Sigmoid colon (tissue), 7 donors: ENCODE measurements at places on chromosomes 16 and 17.

DNA sequence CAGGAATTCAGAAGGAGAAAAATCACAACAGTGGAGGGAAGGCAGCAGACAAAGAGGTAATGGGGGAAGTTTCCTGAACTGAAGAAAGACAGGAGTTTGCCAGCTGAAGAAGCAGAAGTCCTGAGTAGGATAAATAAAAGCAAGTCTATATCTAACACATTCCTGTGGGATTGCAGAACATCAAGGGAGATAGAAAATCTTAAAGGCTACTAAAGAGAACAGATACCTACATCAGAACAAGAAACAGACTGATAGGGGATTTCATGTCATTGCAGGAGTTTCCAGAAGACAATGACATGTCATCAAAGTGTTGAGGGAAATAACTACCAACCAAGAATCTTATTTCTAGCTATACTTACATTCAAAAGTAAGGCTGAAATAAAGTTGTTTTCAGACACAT is 21.3 kb upstream of the CRYBA1 start:
- no peak overlapping the region for H3K4me3 ChIP-seq
- no peaks in the 10 kb centered on the region for H3K4me1 ChIP-seq
- no peaks in the 10 kb centered on the region for H3K27me3 ChIP-seq
- H3K27ac ChIP-seq, result no peak overlapping the region

DNA sequence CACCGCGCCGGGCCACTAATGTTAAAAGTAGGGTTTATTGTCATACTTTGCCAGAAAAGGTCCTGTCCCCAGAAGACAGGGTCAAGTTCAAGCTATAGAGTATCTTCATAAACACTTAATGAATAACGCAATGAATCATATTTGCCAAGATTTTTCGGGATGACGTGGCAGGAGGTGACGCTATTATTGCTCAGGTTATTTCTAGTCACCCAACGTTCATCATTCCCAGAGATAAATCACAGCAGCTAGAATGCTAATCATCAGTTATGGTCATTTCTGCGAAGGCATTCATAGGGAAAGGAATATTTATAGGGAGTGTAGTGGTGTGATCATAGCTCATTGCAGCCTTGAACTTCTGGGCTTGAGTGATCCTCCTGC is 2.0 kb downstream of the TMC5 start:
- no peak overlapping the region for H3K4me3 ChIP-seq
- no peaks in the 10 kb centered on the region for H3K4me1 ChIP-seq
- H3K27me3 ChIP-seq, result peaks cover 12% of the 10 kb centered on the region
- no peak for DNase-seq
- no peaks in the 10 kb centered on the region for H3K36me3 ChIP-seq

DNA sequence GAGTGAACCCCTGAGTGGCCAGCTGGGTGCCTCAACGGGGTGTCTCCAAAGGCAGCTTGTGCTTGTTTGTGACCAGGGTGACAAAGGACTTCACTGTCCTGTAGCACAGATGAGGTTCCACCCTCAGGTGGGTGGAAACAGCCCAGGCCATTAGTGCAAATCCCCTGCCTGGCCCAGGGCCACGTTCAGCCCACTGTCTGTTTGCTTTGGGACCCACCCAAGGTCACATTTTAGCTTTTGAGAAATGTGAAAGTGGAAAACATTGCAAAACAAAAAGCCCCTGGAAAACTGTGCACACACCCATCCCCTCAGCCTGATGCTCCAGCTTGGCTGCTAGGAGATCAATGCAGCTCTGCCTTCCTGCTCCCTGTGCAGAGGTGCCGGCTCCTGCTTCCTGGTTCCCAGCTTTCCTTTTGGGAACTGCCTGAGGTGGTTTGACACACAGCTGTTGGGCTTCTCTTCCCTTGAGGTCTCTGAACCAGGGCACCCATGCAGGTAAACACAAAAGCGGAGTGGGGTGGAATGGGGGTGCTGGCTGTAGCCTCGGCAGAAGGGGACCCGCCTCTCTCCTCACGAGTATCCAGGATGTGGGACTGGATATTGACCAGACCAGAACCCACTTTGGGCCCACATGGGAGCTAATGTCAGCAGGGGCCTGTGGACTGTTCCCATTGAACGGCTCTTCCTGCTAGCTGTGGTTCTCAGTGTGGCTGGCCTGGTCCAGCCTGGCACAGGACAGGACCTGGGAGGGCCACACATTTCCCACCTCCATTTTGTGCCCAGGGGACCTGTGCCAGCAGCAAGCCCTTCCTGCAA is 7.9 kb upstream of the SPHK1 start:
- no peak for DNase-seq
- H3K27ac ChIP-seq, result peak overlapping the region; percentile 17
- no peaks in the 10 kb centered on the region for H3K27me3 ChIP-seq
- no peaks in the 10 kb centered on the region for H3K4me1 ChIP-seq

DNA sequence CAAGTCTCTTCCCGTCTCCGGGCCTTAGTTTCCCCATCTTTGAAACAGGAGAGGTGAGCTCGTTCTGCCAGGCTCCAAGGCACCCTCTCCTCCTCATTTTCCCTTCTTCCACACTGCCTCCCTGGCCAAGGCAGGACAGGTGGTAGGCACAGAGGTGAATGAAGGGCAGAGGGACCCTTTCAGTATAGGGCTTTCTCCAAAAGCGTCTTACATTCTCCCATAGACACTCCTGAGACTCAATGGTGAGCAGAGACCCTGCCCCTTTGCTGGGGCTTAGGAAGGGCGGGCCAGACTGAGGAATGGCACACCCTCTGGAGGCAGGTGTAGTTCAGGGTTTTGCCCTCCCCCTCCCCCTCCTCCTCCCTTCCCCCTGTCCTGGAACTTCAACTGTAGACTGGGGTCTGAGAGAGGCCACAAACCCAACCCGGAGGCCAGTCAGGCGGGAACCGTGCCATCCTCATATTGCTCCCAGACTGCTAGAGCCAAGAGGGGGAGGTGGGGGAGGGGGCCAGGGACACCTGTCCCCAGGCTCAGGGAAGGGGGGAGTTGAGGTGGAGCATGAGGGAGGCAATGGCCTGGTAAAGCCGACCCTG is 1.9 kb downstream of the PLEKHH3 start:
- peak overlapping the region; percentile 99 for H3K27ac ChIP-seq
- peaks cover 62% of the 10 kb centered on the region for H3K4me1 ChIP-seq
- H3K36me3 ChIP-seq, result peaks cover 32% of the 10 kb centered on the region
- H3K4me3 ChIP-seq, result peak overlapping the region; percentile 71
- no peak for DNase-seq

- H3K27me3 ChIP-seq, result no peaks in the 10 kb centered on the region
- peak; percentile 22 for DNase-seq
- no peak overlapping the region for H3K4me3 ChIP-seq
- H3K4me1 ChIP-seq, result peaks cover 16% of the 10 kb centered on the region
- no peaks in the 10 kb centered on the region for H3K36me3 ChIP-seq
- no peak overlapping the region for H3K27ac ChIP-seq
Measured at GRCh38 chr17:15955793-15956541, 11.0 kb downstream of the ADORA2B start.

DNA sequence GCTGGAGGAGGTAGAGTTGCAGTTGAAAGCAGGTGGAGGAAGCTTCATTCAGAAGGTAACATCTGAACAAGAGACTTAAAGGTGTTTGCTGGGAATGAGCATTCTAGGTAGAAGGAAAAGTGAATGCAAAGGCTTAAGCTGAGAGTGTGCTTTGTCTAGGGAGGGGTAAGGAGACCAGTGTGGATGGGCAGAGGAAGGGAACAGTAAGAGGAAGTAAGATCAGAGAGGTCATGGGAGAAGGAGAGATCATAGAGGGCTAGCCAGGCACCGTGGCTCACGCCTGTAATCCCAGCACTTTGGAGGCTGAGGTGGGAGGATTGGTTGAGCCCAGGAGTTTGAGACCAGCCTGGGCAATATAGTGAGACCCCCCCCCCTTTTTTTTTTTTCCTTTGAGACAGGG is 3.3 kb downstream of the STX4 start:
- no peaks in the 10 kb centered on the region for H3K27me3 ChIP-seq
- no peak overlapping the region for H3K4me3 ChIP-seq
- no peak overlapping the region for H3K27ac ChIP-seq
- peaks cover 20% of the 10 kb centered on the region for H3K4me1 ChIP-seq

GRCh38 chr17:65595071-65595656 is 33.7 kb upstream of the AXIN2 start:
- H3K27ac ChIP-seq, result no peak overlapping the region
- no peaks in the 10 kb centered on the region for H3K36me3 ChIP-seq
- no peak overlapping the region for H3K4me3 ChIP-seq
- no peaks in the 10 kb centered on the region for H3K27me3 ChIP-seq

DNA sequence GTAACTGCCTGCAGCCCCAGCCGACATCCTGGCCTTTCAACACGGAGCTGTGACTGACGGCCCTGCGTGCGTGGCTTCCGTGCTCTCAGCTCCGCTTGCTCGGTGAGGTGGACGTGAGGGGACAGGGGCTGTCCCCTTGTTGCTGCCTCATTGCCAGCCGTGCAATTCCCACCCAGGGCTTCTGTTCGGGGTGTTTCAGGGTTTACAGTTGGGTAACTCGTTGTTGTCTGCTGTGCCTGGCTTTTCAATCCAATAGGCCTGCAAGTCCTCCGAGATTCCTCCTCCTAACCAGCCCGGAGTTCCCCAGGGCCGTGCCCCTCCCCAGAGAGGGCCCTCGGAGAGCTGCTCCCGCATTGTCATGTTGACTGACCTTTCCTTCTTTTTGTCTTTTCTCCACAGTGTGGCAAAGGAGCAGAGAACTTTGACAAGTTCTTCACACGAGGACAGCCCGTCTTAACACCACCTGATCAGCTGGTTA is 31.4 kb upstream of the CACNG5 start:
- H3K27me3 ChIP-seq, result no peaks in the 10 kb centered on the region
- no peaks in the 10 kb centered on the region for H3K4me1 ChIP-seq
- peak; percentile 44 for DNase-seq
- peaks cover 28% of the 10 kb centered on the region for H3K36me3 ChIP-seq
- no peak overlapping the region for H3K27ac ChIP-seq

DNA sequence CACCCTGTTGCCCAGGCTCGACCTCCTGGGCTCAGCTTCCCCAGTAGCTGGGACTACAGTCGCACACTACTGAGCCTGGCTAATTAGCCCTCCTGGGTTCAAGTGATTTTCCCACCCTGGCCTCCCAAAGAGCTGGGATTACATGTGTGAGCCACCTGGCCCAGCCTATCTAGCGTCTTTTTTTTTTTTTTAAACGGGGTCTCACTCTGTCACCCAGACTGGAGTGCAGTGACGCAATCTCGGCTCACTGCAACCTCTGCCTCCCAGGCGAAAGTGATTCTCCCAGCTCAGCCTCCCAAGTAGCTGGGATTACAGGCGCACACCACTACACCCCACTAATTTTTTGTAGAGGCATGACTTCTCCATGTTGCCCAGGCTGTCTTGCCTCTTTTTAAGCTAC is 33.3 kb downstream of the GLG1 start:
- H3K27me3 ChIP-seq, result no peaks in the 10 kb centered on the region
- H3K4me3 ChIP-seq, result no peak overlapping the region
- no peak for DNase-seq
- no peak overlapping the region for H3K27ac ChIP-seq

GRCh38 chr16:15830832-15831451 is 25.9 kb downstream of the MYH11 start:
- H3K27me3 ChIP-seq, result no peaks in the 10 kb centered on the region
- no peak for DNase-seq
- H3K36me3 ChIP-seq, result peaks cover 91% of the 10 kb centered on the region
- H3K4me3 ChIP-seq, result no peak overlapping the region

GRCh38 chr16:7755347-7755882 is 422.8 kb downstream of the RBFOX1 start:
- H3K4me1 ChIP-seq, result no peaks in the 10 kb centered on the region
- H3K36me3 ChIP-seq, result no peaks in the 10 kb centered on the region
- H3K27ac ChIP-seq, result no peak overlapping the region
- no peaks in the 10 kb centered on the region for H3K27me3 ChIP-seq

DNA sequence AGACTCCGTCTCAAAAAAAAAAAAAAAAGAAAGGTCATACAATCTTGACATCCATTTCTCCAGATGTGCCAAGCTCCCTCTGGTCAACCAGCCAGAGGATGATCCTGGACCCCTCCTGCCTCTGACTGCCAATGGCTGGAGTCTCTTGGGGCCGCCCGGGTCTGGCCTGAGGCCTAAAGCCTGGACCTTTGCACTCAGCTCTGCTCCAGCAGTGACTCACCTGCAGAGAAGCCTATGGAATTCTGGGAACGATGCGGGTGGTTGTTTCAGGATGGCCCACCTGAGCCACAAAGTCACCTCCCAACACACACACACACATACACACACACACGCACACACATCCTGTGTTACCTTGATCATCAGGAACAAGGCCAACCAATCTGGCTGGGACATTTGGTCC is 64.0 kb upstream of the DNAH17 start:
- H3K27ac ChIP-seq, result no peak overlapping the region
- H3K4me1 ChIP-seq, result no peaks in the 10 kb centered on the region
- no peaks in the 10 kb centered on the region for H3K36me3 ChIP-seq
- DNase-seq, result peak; percentile 43
- no peak overlapping the region for H3K4me3 ChIP-seq
- H3K27me3 ChIP-seq, result no peaks in the 10 kb centered on the region

GRCh38 chr16:24539850-24540601 is 660 bp downstream of the RBBP6 start:
- H3K27ac ChIP-seq, result peak overlapping the region; percentile 100
- H3K36me3 ChIP-seq, result no peaks in the 10 kb centered on the region
- peak overlapping the region; percentile 99 for H3K4me3 ChIP-seq
- H3K27me3 ChIP-seq, result no peaks in the 10 kb centered on the region
- DNase-seq, result peak; percentile 84

DNA sequence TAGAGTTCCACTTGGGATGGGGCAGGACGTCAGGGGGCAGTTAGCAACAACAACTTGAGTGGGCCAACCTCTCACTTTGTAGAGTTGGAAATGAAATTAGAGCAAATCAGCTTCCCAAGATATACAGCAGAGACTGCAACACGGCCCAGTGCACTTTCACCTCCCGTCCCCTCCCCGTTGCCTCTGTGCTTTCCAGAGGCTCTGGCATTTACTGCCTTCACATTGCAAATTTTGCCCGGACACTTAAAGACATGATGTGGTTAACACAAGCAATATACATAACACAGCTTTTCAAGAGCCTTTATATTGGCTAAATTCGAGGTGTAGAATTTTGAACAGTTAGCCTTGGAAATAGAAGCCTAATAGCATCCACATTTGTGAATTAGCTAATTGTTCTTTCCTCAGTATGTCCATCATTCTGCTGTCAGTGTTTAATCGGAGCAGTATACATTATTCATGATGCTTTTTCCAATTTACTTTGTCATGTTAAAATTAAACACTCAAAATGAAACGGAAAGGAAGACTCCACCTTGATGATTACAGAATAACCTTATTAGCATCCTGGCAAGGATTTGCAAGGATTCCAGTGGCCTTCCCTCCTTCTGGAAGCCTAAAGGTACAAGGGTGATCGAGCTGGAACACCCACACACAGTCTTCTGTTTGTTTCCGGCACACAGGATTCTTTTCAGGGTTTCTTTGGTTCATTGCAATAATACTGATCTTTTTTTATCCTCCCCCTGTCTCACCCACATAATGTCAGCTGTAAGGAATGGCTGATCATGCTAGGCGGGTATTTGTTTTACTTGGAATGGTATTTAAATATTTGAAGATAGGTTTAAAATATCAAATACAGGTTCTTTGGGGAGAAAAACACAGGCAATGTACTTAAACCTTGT is 190.9 kb upstream of the CACNG5 start:
- DNase-seq, result no peak
- H3K27ac ChIP-seq, result peak overlapping the region; percentile 2
- H3K36me3 ChIP-seq, result no peaks in the 10 kb centered on the region
- no peaks in the 10 kb centered on the region for H3K27me3 ChIP-seq
